ENCODE measurements at places on chromosomes 12 and 14.

GRCh38 chr14:102026934-102027333 is 59.9 kb downstream of the HSP90AA1 start:
- DNase-seq: no peak

GRCh38 chr12:42912367-42912766 is 322.8 kb upstream of the PRICKLE1 start:
- DNase-seq: no peak

DNA sequence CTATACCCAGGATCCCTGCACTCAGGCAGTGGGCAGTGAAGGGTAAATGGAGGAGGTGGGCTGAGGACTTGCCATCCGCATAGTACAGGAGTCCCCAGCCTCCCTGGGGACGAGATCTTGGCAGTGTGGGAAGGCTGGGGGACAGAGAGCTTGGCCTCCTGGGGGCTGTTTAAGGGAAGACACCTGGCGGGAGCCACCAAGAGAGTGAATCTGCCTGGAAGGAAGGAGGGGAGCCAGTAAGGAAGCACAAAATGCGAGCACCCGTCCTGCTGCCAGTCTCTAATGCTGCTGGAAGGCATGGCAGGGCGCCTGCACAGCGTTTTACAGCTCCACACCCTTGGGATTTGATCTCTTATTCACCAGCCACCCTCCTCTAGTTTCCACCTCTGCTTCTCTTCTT is 7.4 kb upstream of the KRT2 start:
- DNase-seq: no peak

DNA sequence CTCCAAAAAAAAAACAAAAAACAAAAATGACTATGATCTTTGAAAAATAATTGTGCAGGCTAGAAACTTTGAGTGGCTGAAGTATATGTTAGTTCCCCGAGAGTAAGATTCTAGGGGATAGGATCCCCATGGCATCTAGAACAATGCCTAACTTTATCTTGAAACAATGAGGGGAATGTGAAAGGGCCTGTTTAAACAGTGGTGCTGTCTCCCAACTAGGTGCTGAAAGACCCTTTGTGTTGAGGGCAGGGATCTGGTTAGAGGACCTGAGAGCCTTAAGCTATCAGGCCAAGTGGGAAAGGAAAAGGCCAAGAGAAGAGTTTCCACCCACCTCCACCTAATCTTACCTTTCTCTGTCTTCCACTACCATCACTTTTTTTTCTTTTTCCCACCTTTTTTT is 6.8 kb upstream of the YLPM1 start:
- DNase-seq: no peak

DNA sequence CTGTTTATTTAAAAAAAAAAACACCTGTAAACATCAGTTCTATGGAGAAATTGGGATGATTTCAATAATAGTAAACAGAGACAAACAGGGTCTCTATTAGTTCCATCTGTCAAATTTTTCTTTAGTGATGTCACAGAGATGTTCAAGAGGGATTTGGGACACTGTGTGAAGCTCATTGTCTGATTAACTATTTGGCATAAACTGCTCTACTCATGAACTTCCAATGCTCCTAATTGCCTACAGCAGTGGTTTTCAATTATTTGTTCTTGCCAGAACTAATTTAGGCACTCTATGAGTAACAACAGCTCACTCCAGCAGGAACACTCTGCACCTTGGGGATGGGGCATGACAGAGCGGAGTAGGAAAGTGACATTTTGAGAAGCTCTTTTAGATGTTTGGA is 250.1 kb upstream of the PRKD1 start:
- no peak for DNase-seq

GRCh38 chr14:105588236-105588860 is 62.0 kb downstream of the TMEM121 start:
- no peak for DNase-seq

- DNase-seq: peak; percentile 4
Observed at GRCh38 chr12:107610021-107610859, 75.4 kb upstream of the PWP1 start.

- no peak for DNase-seq
Observed at GRCh38 chr12:98422359-98422758, 93.0 kb upstream of the TMPO start.

- no peak for DNase-seq
Observed at GRCh38 chr14:34604995-34605394, 25.0 kb downstream of the SNX6 start.

- DNase-seq: no peak
Observed at GRCh38 chr12:80709811-80710726, 2.6 kb downstream of the MYF6 start.

DNA sequence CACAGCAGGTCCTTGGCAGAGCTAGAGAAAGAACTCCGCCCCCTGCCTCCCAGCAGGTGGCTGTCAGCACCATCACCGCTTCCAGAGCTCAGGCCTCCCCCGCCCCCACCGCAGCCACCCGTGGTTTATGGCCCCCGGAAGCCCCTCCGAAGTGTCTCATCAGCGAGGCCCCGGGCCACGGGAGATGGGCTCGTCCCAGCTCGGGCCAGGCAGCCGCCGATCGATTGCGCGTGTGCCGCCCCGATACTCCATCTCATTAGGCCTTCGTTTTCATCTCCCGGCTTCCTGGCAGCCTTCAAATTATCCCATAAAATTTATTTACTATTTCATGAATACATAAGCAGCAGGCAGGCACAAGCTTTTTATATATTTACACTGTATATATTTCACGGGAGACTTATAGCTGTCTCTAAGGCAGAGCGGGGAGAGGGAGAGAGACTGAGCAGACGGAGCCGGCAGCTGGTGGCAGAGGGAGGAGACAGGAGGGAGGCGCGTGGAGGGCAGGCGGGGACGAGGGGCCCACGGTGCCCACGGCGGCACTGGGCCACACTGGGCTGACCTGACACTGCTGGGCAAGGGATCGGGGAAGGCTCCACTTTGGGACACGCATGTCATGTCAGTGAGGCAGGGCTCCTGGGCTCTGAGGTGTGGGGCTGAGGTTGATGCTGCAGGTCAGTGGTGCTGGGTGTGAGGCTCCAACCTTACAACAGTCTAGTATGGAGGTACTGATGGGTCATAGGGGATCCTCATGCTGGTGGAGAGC is 241.2 kb downstream of the RBM19 start:
- no peak for DNase-seq

- no peak for DNase-seq
Observed at GRCh38 chr12:129127771-129128170, 274.5 kb downstream of the GLT1D1 start.

DNA sequence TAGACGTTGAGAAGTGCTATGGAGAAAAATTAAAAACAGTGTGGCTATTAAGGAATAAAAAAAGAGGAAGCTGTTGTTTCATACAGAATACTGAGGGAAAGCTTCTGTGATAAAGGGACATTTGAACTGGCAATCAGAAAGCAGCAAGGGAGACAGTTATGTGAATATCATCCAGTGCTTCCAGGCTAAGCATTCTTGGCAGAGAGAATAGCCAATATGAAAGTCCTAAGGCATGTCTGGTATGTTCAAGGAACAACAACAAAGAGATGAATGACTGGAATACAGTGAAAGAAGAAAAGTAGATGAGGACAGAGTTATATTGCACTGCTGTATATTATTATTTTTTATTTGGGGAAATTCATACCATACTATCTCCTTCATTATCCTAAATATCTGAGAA is 23.9 kb downstream of the SCAF11 start:
- DNase-seq: no peak

GRCh38 chr12:5965950-5966383 is 20.9 kb upstream of the ANO2 start:
- peak; percentile 13 for DNase-seq

GRCh38 chr14:92670160-92670559 is 78.3 kb downstream of the LGMN start:
- DNase-seq: no peak

DNA sequence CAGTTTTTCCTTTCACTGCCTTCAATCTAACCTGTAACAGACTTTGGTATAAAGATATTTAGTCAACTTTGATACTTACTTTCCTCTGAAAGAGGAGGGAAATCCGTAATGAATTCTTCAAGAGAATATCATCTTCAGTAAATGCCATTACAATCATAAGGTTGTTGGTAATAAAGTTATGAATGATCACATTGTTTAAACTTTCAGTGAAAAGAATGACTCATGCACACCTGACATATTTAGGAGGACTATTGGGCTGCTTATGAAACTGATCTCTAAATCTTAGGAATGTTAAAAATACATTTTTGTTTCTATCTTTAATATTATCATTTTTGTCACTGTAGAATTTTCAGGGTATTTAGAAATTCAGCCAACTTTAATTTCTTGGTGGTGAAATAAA is 474.7 kb downstream of the SLC16A7 start:
- DNase-seq: no peak

GRCh38 chr12:18578191-18578590 is 159.6 kb downstream of the PLCZ1 start:
- DNase-seq: no peak

GRCh38 chr12:318759-319515 is 56.3 kb upstream of the SLC6A13 start:
- DNase-seq: no peak

DNA sequence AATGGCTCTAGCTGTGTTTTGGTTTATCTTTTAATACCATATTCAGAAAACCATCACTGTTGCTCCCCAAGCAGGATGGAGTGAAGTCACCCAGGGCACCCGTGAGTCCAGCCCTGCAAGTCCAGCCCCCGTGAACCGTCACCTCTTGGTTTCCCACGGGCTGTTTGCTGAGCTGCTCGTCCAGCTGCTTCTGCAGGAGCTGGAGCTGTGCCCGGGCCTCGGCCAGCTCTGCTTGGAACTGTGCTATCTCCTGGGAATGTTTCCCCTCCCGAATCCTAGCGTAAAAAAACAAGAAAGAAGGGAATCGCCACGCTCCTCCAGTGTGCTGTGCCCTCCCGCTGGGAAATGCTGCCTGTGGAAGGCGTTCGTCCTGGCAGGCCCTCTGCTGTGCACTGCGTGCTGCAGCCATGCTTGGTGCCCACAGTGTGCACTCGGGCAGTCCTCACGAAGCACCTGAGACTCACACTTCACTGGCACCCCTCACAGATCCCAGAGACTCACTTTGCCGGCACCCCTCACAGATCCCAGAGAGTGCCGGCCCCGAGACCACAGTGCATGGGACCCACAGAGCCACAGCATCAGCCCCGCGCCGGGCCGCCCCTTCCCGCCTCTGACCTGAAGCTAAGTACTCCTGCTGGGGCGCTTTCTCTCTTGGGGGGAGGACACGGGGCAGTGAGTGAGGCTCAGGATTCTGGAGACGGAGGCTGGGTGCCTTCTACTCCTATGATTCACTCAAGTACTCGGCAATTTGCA is 15.4 kb upstream of the ANKLE2 start:
- DNase-seq: no peak

GRCh38 chr12:57839996-57840395 is 6.5 kb downstream of the CTDSP2 start:
- DNase-seq: no peak

DNA sequence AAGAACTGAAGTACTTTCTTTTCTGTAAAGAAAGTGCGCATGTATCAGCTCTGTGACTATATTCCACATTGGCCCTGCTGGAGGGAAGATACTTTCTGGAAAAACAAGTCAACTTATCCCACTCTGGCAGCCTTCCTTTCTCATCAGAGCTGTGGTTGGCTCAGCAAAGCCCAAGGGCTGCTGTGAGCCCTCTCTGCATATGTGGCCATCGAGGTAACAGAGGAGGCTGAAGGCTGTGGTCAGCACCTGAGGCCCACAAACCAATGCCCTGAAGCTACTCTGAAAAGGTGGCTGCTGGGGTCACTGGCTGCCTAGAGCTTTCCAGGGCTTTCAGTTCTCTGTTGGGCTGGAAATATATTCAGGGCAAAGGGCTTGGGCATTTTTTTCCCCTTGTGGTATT is 70.8 kb upstream of the IGF1 start:
- DNase-seq: no peak

DNA sequence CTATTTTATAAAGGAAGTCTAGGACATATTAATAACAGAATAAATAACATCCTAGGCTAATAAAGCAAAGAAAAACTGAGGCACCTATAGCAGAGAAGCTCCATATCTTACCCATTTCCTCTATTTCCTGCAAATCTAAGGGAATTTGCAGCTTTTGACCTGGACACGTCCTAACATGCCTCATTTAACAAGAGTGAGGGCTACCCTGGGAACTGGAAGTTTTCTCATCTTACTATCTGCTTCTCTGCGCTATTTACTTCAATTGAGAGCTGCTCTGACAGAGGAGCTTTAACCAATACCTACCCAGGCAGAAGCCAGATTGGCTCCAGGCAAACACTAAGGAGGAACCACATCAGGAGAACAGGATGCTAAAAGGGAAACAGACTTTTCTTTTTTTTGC is 5.7 kb downstream of the YBX3 start:
- no peak for DNase-seq

DNA sequence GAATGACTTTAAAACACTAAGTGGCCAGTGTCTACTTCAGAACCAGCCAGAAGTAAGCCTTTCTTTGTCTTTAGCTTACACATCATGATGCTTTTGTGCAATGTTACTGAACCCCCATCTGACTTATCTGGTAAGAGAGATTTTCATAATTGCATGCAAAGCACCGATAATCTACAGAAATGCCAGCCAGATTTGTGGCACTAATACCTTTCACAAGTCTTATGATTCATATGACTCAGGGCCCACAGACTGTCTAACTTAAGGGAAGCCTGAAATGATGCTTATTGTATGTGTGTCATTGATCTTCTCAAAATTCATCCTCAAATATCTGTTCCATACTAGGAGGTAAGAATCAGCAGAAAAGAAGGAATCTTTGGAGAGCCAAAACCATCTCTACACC is 18.0 kb downstream of the IGF1 start:
- DNase-seq: no peak

DNA sequence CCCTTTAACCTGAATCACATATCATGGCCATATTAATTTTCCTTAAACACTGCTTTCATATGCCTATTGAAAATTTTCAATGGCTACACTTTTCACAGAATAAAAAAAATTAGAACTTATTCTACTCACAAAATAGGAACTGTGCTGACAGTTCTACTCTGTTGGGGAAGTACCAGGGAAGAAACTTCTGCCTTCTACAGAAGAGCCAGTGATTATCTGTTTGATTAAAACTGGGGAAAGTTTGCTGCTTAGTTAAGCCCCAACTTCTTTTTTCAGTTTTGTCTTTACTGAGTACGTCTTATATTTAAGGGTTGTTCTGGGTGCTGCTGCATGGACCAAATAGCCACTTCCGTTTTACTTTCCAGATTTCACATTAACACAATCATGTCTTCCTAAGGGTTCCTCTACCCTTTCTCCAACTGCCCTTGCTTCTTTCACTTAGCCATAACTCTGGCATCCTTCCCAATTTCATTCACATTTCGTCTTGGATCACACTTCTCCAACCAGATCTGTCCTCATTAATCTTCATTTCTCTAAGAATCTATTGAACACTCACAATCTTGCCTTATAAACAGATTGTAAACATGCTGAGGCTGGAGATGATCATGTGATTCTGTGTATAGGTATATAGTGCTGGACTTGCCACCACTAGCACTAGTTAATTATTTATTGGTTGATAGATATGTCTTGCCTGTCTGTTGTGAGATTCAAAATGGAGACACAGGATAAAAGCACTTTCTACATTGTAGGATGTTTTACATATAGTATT is 1.9 kb upstream of the SEL1L start:
- DNase-seq: no peak

- DNase-seq: no peak
Observed at GRCh38 chr12:31622038-31622437, 31.1 kb upstream of the DENND5B start.

GRCh38 chr12:110548678-110549077 is 34.4 kb downstream of the PPTC7 start:
- no peak for DNase-seq

- no peak for DNase-seq
Observed at GRCh38 chr14:101721951-101722661, 39.4 kb upstream of the PPP2R5C start.

- DNase-seq: no peak
Observed at GRCh38 chr12:69987579-69988091, 162.6 kb downstream of the MYRFL start.

GRCh38 chr14:68596211-68596610 is 196.7 kb downstream of the ZFP36L1 start:
- DNase-seq: no peak

Data from activated CD8-positive, alpha-beta memory T cell treated with anti-CD3 and anti-CD28 coated beads for 48 hours (primary cell).